ACHN (cell line): ENCODE measurements at places on chromosomes 1 and 21.

- DNase-seq = no peak
These were observed 22.7 kb downstream of the CCN1 start for GRCh38 chr1:85603086-85603880.

- peak; percentile 80 for DNase-seq
These were observed 20.1 kb upstream of the COL16A1 start for GRCh38 chr1:31723828-31724359.

DNA sequence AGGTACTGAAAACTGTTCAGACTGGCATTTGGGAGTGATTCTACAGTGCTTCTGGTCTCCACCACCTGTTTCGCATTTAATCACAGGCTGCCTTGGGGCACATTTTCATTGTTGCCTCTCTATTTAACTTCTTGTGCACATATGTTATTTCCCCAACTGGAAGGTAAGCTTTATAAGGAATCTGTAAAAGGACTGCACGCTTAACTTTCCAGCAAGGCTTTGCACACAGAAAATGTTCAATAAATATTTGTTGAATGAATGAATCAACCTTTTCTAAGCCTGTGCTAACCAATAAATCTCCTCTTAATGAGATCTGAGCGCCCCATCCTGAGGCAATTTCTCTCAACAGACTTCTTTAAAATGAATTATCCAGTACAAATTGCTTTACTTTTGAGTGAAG lies 84.3 kb upstream of the ARHGAP29 start:
- no peak for DNase-seq

- no peak for DNase-seq
These were observed 70.3 kb downstream of the OLIG1 start for GRCh38 chr21:33140288-33140687.

DNA sequence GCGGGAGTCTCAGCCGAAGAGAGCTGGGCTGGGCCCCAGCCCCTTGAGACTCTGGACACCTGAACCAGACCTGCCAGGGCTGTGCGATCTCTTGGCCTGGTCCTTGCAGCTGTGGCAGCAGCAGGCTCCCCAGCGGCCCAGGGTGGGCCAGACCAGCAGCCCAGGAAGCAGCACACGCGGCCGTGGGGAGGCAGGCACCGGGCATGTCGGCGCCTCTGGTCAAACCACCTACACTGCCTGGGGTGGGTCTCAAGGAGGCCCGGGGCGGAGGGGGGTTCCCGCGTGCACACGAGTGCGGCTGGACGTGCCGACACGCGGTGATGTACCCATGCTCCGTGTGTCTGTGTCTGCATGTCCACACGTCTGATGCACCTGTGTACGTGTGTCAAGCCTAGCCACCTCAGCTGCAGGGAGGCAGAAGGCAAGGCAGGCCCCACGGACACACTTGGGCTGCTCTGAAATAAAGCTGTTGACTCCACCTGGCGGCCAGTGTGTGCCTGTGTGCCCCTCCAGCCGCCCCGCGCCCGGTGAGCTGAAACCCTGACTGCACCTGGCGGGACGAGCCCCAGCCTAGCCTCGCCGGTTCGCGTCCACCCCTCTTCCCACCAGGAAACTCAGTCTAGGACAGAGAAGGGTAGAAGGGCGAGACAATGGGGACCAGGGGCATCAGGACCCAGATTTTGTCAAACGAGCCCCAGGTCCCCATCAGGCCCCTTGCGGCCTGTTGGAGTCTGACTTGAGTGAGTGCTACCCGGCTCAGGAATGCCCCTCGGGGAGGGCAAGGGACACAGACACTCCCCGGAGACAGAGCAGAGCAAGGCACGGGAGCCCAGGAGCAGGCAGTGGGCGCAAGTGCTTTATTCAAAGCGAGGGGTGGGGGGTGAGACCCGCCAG lies 11.6 kb downstream of the SCNN1D start:
- DNase-seq = peak; percentile 64

GRCh38 chr1:9388335-9389180 lies 95.9 kb downstream of the SPSB1 start:
- DNase-seq = peak; percentile 22

DNA sequence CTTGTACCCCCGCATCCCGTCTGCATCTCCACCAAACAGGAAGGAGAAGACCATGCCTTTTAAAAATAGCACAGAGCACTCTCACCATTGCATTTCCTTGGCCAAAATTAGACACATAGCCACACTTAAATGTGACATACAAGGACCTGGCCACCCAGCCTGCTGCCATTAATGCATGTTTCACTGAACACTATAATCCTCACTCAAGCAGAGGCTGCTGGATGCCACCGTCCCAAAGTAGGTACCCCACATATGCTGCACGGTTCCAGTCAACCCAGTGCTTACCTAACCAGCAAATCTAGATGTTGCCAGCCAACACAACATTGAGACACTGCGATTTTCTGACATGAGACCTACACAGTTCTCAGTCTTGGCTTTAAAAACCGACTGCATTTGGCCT lies 107.7 kb downstream of the ADSS2 start:
- no peak for DNase-seq

GRCh38 chr1:214264196-214264595 lies 16.8 kb upstream of the SMYD2 start:
- no peak for DNase-seq

DNA sequence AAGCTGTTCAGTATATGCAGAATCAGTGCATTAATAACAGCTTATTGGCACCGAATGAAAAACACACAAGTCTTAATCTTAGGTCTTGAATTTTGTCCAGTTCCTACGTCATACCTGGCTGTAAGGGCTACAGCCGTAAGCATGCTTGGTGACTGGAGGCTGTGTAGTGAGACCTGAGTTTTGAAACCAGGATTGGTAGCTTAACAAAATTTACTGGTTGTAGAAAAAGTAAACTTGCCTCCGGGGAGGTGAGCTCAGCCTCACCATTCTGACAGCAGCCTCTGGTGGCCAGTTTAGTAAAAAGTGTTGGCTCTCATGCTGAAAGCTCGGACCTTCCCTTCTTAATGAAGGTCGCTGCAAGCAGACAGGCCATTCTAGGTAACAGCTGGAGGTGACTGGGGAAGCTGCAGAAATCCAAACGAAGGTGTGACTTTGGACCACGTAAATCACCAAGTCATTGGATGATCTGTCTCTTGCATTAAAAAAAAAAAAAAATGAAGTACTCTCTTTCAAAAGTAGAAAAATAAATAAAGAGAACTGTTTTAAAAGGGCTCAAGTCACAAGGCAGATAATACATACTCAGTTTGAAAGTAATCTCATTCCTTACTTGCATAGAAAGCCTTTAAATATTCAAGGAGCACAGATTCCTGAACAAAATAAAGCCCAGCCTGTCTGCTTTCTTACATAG lies 48.9 kb downstream of the HLCS start:
- DNase-seq = peak; percentile 19

DNA sequence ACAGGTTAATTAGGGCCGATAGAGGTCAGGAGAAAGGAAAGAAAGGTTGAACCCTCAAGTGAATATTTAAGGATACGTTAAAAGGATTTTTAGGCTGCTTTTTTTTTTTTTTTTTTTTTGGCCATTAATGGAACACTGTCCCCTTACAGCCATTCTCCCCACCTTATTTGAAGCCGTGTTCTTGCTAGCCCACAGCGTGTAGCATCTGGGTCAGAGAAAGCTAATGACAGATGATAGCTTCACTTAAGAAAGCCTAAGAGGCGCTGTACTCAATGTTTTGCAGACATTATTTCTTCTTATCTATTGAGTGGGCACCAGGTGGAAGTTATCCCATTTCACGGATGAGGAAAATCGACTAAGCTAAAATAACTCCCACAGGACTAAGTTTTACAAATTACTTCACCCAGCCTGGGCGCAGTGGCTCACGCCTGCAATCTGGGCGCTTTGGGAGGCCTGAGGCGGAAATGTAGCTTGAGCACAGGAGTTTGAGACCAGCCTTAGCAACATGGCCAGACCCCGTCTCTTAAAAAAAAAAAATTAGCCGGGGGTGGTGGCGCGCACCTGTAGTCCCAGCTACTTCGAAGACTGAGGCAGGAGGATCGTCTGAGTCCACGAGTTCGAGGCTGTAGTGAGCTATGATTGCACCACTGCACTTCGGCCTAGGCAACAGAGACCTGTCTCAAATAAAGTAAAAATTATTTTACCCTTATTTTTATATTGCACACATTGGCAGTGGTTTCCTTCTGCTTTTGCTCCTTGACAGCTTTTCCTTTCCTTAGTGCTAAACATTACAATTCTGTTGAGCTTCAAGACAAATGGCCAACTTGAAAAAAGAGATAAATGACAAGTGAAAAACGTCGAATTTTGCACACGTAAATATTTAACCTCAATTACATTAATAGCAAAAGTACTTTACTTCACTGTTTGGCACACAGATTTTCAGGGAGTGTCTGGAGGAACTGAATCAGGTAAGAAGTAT lies 1.1 kb upstream of the PHTF1 start:
- no peak for DNase-seq

DNA sequence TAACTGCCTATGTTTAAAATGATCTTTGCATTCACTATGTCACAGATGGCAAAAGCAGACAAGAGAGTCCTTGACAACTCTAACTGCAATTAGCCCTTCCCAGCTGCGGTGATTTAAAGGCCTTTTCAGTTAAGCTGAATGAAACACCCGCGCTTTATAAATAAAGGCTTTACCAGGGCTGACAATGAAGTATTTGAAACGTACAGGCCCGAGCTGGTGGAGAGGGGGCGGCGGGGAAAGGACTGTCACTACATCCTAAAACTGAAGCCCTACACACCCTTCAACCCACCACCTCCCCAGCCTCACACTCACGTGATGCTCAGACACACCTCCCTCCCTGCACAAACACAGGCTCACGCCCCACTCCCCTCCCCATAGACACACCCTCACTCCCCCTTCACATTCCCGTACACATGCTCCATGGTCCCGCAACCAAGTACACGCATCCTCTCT lies 45.5 kb downstream of the GRIK3 start:
- DNase-seq = no peak

- DNase-seq = no peak
These were observed at the start of gene LCE3D for GRCh38 chr1:152580433-152580832. TSS of gene LCE3D (minus strand) at chr1:152580516. CDS start at chr1:152579936, 580 bp downstream.

DNA sequence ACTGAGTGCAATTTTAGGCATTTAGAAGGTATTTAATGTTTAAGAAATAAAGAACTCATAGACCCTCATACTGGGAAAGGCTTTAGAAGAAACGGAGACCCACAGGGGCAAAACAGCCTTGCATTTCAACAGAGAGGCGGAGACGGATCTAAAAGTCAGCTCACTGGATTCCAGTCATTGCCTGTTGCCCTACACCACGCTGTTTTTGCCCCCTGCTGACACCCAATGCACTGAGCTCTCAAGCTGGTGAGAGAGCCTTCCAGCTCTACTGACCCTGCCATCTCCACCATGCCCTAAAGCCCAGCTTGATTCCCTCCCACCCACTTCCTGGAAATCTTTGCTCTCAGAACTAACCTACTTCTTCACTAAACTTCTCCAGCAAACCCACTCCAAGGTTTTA lies 7.2 kb upstream of the TRAF3IP3 start:
- DNase-seq = no peak

GRCh38 chr1:41802532-41803501 lies 115.9 kb downstream of the HIVEP3 start:
- no peak for DNase-seq
